ENCODE measurements at places on chromosomes 13 and 19. TPM values are rescaled to one million over a fixed set of nuclear protein-coding genes. Genes with fewer than 3 reads are reported as not detected.

- no peak for DNase-seq
Observed at GRCh38 chr13:55566334-55566733, 1574.4 kb upstream of the PRR20A start.

The KASH5 gene
- total RNA-seq, result 0.23 TPM

- no peak for DNase-seq
Observed at GRCh38 chr13:100493418-100493817, 95.2 kb downstream of the GGACT start.

DNA sequence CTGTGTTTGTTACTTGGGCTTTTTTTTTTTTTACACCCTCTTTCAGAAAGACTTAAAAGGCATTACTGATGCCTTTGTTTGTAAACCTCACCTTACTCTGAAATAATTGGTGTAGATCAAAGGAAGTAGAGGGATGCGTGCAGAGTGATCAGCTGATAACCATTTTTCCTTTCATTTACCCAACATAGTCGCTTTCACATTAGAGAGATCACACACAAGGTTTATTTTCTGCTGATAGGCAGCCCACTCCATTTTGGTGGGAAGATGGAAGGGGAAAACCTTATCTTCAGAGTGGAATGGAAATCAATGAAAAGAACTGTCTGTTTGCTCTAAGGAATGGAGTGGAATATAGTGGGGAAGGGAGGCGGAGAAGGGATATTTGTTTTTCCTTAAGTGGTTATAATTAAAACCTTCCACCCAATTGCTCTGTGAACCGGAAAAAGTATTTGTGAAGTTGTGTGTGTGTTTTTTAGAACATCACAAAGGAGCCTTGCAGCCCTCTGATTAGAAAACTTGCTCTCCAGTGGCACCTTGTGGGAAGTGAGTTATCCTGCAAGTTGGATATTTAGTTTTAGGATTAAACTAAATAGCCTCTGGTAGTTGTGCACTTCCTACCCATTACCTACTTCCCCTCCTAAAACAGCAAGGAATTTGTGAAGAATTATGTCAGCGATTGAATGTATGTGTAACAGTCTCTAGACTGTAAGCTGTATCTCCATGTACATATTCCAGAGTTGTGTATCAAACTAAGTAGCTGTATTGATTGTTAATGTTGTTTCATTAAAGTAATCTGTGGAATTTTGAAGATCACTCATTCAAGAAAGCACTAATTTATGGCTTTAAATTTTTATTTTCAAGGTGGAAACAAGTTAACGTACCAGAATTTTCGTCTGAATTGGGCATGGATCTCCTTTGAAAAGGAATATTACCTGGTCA is 76.8 kb downstream of the FREM2 start:
- no peak for DNase-seq

The PDE4C gene
- total RNA-seq, result 0.52 TPM

- DNase-seq, result no peak
Observed at GRCh38 chr13:45860240-45860639, 8.7 kb upstream of the SIAH3 start.

- DNase-seq, result no peak
Observed at GRCh38 chr13:22717036-22717435, 463.7 kb upstream of the SGCG start.

GRCh38 chr13:73107970-73108369 is 49.2 kb downstream of the KLF5 start:
- DNase-seq, result no peak

GRCh38 chr13:111855191-111855590 is 211.8 kb upstream of the SOX1 start:
- DNase-seq, result no peak

DNA sequence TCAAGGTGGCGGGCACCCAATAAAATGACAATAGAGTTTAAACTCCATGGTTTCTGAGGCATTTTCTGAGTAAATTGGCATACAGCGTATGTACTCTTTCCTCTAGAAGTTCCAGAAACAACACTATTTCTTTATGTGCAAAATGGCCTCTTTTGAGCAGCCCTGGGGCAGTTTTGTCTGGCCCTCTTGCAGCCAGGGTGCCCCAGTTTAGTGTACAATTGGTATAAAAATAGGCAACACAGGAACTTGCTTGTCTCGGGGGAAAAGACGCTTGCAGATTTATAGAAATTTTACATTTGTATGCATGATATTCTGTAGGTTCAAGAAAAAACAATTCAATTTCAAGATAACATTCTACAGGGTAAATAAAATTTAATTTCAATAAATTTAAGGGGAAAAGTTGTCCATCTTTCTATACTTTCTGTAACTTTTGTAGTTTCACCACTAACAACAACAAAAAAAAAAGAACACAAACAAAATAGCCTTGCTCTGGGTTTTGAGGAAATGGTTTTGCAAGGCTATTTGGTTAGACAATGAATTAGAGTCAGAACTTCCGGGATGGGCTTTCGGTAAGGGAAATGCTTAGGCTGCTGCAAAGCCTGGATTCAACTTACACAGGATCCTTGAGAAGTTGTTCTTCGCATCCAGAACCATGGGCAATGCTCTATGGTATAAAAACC is 45.3 kb downstream of the LRCH1 start:
- no peak for DNase-seq

The LTBP4 gene
- total RNA-seq, result 157 TPM

DNA sequence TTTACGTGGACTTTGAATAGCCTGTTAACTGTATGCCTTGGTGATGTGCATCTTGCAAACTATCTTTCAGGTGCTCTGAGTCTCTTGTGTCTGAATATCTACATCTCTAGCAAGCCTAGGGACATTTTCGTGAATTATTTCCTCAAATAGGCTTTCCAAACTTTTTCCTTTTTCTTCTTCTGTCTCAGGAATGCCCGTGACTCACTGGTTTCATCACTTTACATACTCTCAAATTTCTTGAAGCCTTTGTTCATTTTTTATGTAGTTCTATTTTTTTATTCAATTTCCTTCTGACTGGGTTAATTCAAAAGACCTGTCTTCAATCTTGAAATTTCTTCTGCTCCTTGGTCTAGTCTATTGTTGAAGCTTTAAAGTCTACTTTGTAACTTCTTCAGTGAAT is 332.2 kb downstream of the OXGR1 start:
- DNase-seq, result no peak

- peak; percentile 19 for DNase-seq
Observed at GRCh38 chr19:33443638-33444561, 70.4 kb downstream of the CEBPG start.

- no peak for DNase-seq
Observed at GRCh38 chr19:13085666-13086065, 17.0 kb downstream of the LYL1 start.

- DNase-seq, result no peak
Observed at GRCh38 chr13:95656386-95657015, 12.0 kb upstream of the DZIP1 start.

The TEX26 gene
- total RNA-seq, result not detected

GRCh38 chr19:51739466-51740213 is 12.0 kb downstream of the FPR1 start:
- no peak for DNase-seq

- DNase-seq, result peak; percentile 55
Observed at GRCh38 chr13:36297366-36298338, at the start of gene CCDC169. Gene CCDC169, minus strand, starts transcription at chr13:36297814. Its CDS starts 95 bp downstream, at chr13:36297719.

The ZNF543 gene
- total RNA-seq, result 9.4 TPM

The RASIP1 gene
- 0.22 TPM for total RNA-seq

The SAMD4B gene
- 79.6 TPM for total RNA-seq

- no peak for DNase-seq
Observed at GRCh38 chr19:28936001-28936400, 276.9 kb downstream of the UQCRFS1 start.

DNA sequence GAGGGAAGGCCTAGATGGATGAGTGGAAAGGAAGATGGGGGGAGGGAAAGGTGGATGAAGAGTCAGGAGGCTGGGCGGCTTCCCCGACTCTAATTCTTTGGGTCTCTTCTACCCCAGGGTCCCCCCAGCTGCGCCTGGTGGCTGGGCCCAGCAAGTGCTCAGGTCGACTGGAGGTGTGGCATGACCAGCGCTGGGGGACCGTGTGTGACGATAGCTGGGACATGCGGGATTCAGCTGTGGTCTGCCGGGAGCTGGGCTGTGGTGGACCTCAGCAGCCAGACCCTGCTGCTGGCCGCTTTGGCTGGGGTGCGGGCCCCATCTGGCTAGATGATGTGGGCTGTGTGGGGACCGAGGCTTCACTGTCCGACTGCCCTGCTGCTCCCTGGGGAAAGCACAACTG is 9.5 kb downstream of the SSC5D start:
- DNase-seq, result no peak

DNA sequence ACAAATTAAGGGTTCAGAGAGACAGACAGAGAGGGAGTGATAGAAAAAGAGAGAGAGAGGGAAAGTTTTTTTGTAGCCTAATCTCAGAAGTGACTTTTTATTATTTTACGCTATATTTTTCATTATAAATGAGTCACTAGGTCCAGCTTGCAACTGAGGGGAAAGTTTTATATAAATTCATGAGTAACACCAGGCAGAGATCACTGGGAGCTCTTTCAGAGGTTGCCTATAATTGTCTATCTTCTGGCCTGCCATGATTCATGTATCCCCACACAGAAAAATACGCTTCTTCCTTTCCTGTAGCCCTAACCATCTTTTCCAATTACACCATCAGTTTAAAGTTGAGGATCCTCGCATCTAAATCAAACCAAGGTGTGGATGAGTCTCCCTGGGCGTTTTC is 467.9 kb downstream of the SLITRK1 start:
- DNase-seq, result no peak

- DNase-seq, result no peak
Observed at GRCh38 chr19:11296264-11296663, 304 bp downstream of the TSPAN16 start.

DNA sequence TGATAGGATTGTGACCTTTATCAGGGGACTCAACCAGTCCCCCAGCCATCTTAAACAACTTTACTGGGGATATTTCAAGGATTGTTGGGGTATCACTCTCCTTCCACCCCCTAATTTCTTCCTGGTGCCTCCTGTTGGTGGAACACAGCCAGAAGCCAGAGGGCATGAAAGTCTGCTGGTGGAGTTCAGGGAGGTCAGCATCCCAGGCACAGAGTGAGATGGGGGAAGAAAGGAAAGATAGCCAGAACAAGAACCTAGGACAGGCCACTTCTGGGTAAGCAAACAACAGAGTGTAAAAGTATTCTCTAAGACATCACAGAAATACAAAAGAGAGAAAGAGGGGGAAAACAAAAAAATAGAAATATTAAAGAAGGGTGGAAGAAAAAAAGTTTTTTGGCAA is 101.8 kb downstream of the SPRY2 start:
- DNase-seq, result no peak
